ENCODE measurements at places on chromosomes 4 and X.

GRCh38 chr4:25861951-25862410 is 807 bp downstream of the SEL1L3 start:
- no peak for DNase-seq
- H3K27me3 ChIP-seq: no peaks in the 10 kb centered on the region
- peak overlapping the region; percentile 100 for H3K4me3 ChIP-seq
- H3K36me3 ChIP-seq: peaks cover 5% of the 10 kb centered on the region
- H3K27ac ChIP-seq: peak overlapping the region; percentile 99

GRCh38 chr4:5465956-5466355 is 242.4 kb downstream of the EVC2 start:
- no peak for DNase-seq
- H3K27me3 ChIP-seq: peaks cover 5% of the 10 kb centered on the region
- no peaks in the 10 kb centered on the region for H3K36me3 ChIP-seq
- H3K4me3 ChIP-seq: no peak overlapping the region
- H3K27ac ChIP-seq: no peak overlapping the region

GRCh38 chr4:78312989-78313753 is 238.4 kb upstream of the ANXA3 start:
- no peaks in the 10 kb centered on the region for H3K36me3 ChIP-seq
- peaks cover 38% of the 10 kb centered on the region for H3K27me3 ChIP-seq
- H3K27ac ChIP-seq: no peak overlapping the region
- DNase-seq: no peak
- H3K4me1 ChIP-seq: no peaks in the 10 kb centered on the region
- no peak overlapping the region for H3K4me3 ChIP-seq

DNA sequence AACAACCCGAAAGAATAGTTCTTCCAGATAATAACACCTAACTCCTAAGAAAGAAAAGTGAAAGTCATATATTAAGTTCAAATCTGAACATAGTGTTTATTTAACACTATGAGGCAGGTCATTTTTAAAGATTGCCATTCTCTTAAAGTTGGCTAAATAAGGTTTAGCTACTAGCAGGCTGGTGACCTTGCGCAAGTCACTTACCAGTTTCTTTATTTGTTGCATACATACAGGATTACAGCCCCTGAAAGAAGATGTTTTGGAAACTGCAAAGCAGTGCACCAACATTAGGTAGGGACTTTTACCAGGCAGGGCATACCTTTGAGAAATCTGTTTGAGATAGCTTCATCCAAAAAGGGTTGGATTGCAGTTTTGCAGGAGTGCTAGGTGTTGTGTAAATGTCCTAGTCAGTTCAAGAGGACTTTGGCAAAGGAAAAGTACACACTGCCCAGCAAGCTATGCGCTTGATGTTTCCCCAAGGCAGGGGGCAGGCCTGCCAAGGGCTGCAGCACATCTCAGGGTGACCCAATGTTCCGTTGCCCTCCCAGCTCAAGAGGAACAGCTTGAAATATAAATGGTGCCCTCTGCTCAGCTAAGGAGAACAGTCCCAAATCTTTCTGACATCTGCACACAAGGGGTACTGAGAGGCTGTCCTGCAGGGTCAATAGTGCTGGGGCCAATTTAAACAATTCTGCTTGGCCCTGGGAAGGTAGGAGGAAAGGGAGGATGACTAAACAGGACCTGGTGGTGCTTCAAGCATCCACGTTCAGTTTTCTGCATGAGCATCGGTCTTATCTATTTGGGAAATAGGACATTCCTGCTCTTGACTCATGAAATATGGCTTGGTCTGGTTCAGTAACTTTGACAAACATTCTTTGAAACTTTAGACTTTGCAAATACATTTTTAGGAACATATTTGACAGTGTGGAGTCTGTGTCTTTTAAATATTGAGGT is 130.8 kb downstream of the COL4A6 start:
- no peak overlapping the region for H3K27ac ChIP-seq
- H3K27me3 ChIP-seq: peaks cover 5% of the 10 kb centered on the region
- no peak for DNase-seq
- H3K36me3 ChIP-seq: no peaks in the 10 kb centered on the region
- H3K4me1 ChIP-seq: no peaks in the 10 kb centered on the region
- H3K4me3 ChIP-seq: no peak overlapping the region

All from T-helper 17 cell (primary cell).